Activated CD8-positive, alpha-beta memory T cell treated with anti-CD3 and anti-CD28 coated beads for 1 hour (primary cell): ENCODE measurements at places on chromosomes 3 and 15.

DNA sequence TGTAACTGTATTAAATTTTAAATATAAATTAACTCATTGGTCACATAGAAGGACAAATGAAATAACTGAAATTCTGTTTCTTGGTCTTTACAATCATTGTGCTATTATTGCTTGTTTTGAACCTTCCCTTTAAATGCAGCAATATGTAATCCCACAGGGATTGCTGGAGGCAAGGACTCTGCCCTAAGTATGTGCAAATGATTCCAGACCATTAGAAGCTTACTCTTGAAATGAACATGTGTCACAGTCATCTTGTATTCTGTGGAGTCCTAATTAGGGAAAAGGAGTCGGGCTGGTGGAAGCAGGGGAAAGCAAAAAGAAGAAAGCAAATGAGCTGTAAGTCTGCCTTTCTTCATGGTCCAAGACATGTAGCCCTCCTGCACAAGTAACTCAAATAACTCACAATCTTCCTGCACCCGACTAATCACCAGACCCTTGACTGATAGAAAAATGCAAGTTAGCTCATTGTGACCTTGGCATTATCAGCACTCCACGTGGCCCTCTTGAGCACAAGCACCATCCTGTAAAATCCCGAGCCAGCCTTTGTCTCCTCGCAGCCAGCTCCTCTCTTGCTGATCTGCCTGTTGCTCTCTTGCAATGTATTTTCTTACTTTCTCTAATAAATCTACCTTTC lies 2.3 kb upstream of the TMPRSS7 start:
- no peak for DNase-seq

GRCh38 chr3:102000620-102001209 lies 151.4 kb downstream of the NFKBIZ start:
- DNase-seq = no peak

DNA sequence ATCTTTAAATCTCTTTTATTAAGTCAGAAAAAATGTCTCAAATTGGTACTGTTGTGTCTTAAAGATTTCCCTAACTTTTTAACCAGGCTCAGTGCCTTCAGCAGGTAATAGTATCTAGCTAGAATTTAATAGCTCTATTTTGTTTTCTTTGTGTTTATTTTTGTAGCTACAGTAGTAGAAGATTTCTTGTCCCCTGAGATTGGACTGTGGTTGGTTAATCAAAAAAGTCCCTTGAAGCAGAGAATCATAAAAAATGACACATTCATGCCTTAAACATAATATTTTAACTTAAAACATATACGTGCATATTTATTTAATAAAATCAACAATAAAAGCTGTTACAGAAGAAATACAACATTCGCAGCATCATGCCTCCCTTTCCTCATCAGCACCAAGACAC lies 102.8 kb downstream of the EEFSEC start:
- DNase-seq = no peak

DNA sequence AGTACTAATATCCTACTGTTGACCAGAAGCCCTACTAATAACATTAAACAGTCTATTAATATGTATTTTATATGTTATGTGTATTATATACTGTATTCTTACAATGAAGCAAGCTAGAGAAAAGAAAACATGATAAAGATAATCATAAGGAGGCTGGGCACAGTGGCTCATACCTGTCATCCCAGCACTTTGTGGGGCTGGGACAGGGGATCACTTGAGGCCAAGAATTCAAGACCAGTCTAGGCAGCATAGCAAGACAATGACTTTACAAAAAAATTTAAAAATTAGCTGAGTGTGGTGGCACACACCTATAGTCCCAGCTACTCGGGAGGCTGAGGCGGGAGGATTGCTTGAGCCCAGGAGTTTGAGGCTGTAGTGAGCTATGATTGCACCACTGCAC lies 8.9 kb upstream of the HERC1 start:
- DNase-seq = no peak

DNA sequence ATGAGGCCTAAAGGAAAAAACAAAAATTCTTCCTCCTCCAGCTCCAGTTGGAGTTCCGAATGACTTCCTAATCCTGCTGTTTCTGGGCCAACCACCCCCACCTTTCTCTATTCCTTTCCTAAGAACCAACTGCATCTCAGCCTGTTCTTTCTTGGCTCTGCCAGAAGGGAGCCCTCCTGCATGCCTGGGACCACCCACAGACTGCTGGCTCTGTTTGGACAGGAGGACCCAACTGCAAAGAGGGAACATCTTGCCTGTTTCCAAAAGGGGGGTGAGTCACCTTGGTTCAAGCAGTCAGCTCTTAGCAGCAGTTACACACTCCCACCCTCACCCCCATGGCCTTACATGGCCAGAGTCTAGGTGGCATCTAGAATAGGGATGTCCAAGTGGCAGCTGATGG lies 116.0 kb upstream of the PRICKLE2 start:
- no peak for DNase-seq

DNA sequence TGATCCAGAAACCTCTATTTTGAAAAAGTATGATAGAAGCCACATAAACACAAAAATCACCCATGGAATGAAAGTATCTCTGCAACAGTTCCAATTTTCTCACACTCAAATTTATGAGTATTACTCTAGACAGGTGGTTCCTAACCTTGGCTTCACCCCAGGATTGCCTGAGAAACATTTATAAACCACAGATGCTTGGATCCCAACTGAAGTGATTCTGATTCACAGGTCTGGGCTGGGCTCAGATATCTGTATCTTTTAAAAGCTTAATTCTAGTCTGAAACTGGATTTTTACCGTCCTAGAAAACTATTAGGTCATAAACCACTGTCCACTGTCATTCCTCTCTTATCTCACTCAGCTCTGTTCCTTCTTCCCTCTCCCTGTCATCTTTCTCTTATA lies 7.4 kb upstream of the SST start:
- DNase-seq = no peak

- DNase-seq = no peak
These were observed 108.5 kb downstream of the CYP19A1 start for GRCh38 chr15:51229907-51230330.

- DNase-seq = no peak
These were observed 4.9 kb downstream of the CHP1 start for GRCh38 chr15:41235929-41236328.

GRCh38 chr3:64216274-64217147 lies 8.8 kb downstream of the PRICKLE2 start:
- no peak for DNase-seq

DNA sequence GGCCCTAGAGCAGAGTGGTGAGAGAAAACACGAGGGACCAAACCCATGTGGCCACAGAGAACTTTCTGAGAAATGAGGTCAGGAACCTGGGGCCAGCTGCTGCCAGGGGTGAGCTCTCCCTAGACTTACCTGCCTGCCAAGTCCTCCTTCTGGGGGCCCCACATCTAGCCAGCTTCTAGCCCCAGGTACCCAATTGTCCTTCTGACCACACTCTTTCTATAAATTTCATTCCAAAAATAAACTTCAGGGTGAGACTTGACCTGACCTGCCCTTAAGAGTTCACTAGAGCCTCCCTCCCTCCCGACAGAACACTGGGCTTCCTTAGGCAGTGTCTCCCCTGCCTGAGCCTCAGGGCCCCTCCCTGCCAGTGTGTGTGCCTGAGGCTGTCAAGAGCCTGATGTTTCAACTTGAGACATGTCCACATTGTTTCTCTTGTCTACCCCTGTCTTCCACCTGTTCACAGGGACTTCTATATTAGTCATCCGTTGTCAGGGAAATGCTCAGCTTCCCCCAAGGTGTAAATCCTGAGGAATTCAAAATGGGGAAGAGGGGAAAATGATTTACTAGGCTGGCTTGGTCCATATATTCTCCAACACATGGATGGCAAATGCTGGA lies 312.8 kb upstream of the TLE3 start:
- DNase-seq = no peak

GRCh38 chr15:80121546-80121945 lies 31.3 kb upstream of the FAH start:
- DNase-seq = no peak

- DNase-seq = no peak
These were observed 952 bp upstream of the HDDC3 start for GRCh38 chr15:90933301-90933700.

GRCh38 chr3:85785766-85786165 lies 827.0 kb downstream of the CADM2 start:
- DNase-seq = no peak

- DNase-seq = peak; percentile 72
These were observed at the start of gene CLASP2 for GRCh38 chr3:33717866-33718594. Gene CLASP2, minus strand, starts transcription at chr3:33718254. Its CDS starts 252 bp downstream, at chr3:33718002.

DNA sequence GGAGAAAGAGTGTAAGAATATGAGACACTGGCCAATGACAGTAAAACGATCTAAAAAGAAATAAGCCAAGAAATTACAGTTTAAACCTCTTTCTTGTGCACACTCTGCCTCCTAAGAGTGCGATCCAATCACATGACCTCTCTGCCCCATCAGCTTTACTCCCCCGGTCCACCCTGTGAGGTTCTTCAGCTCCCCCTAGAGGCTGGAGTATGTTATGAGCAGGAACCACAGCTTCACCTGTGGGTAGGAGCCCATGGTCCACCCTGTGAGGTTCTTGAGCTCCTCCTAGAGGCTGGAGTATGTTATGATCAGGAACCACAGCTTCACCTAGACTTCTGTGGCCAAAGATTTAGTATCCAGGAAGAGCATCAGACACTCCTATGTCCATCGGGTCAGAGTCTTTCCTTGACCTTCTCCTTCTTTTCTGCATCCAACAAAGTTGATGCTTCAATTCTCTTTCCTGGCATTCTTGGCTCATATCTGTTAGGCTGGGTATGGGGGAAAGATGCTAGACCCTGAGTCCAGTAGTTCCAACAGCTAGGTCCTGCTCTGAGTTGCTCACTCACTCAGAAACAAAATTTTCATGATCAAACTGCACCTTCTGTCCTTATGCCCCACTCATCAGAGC lies 164.0 kb downstream of the MINAR1 start:
- DNase-seq = no peak

DNA sequence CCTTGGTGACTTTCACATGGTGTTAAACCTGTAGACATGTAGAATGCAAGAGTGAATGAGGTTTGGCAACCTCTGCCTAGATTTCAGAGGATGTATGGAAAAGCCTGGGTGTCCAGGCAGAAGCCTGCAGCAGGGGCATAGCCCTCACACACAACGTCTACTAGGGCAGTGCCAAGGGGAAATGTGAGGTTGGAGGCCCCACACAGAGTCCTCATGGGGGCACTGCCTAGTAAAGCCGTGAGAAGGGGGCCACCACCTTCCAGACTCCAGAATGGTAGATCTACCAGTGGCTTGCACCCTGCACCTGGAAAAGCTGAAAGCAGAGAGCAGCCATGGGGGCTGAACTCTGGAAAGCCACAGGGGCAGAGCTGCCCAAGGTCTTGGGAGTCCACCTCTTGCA lies 241.2 kb downstream of the KLF13 start:
- DNase-seq = no peak

GRCh38 chr3:42406727-42407450 lies 3.5 kb downstream of the LYZL4 start:
- no peak for DNase-seq

GRCh38 chr15:74453925-74454763 lies 6.8 kb downstream of the UBL7 start:
- no peak for DNase-seq

GRCh38 chr3:69428657-69429255 lies 42.9 kb upstream of the FRMD4B start:
- no peak for DNase-seq

DNA sequence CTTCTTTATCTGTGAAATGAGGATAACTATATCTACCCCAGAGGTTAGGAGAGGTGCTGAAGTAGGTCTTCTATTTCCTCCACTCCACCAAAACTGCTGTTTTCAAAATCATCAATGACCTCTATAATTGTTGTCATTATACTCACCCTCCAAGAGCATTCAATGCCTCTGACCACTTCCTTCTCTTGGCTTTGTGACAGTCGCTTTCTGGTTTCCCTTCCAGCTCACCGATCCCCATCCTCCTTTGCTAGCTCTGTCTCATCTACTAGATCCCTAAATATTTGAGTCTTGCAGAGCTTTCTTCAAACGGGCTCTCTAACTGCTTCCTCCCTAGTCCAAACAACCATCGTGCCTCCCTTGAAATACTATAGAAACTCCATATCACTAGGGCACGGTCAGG lies 153.5 kb downstream of the RPLP1 start:
- DNase-seq = no peak

DNA sequence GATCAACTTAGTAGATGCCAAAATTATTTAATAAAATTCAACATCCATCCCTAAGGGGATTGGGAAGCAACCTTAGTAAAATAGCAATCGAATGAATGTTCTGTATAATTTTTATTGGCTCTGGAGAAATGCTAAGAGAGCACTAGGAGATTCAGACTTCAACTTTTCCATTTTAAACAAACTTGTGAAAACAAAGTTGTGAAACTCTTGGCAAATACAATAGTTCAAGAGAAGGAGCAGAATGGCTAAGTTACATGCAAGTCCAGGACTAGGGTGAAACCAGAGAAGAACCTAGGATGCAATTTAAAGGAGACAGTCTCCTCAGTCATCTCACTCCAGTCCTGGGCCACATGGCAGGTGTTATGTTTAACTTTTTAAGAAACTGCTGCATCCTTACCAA lies 16.7 kb upstream of the ZNF280D start:
- DNase-seq = no peak

GRCh38 chr15:30043211-30043655 lies 39.5 kb upstream of the GOLGA8J start:
- no peak for DNase-seq
